ENCODE measurements at places on chromosomes 3 and 15.

- no peak for DNase-seq
Observed at GRCh38 chr3:160851629-160852210, 95.7 kb downstream of the PPM1L start.

DNA sequence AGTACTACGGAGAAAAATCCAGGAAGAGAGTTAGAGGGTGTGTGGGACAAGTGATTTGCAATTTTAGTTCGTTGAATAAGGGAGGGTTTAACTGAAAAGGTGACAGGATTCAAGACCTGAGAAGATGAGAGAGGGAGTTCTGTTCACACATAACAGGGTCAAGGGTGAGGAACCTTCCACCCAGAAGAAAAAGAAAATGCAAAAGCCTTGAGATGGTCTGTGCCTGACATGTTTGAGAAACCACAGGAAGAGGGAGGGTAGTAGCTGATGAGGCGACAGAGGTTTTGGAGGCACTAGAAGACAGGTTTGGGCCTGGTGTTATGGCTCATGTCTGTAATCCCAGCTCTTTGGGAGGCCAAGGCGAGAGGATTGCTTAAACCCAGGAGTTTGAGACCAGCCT, 591 bp upstream of the SLC25A20 start:
- DNase-seq = no peak

GRCh38 chr3:167798443-167798842, 62.9 kb downstream of the SERPINI1 start:
- DNase-seq = no peak

GRCh38 chr3:165814380-165814779, 22.8 kb downstream of the BCHE start:
- no peak for DNase-seq

DNA sequence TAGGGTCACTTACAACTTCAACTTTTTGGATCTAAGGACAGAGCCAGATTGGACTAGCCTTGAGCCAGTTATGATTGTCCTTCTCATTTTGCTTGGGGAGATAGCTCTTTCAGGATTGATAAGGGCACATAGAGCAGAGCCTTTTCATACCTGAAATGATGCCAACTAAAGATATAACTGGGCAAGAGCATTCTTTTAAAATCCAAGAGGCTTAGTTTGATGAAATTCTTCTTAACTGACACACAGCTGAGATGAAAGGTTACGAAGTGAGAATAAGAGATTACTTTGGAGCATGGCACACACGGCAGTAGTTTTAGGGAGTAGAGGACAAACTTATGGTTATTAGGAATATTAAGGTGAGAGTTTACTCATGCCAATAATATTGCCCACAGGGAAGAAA, 12.7 kb downstream of the CD200 start:
- no peak for DNase-seq

Data from gastrocnemius medialis (tissue), 4 donors.